ENCODE measurements at places on chromosomes 1 and 21. TPM values are rescaled to one million over a fixed set of nuclear protein-coding genes. Genes with fewer than 3 reads are reported as not detected.
A peak's percentile ranks its signal among the peaks of the same experiment; 100 is the strongest.

DNA sequence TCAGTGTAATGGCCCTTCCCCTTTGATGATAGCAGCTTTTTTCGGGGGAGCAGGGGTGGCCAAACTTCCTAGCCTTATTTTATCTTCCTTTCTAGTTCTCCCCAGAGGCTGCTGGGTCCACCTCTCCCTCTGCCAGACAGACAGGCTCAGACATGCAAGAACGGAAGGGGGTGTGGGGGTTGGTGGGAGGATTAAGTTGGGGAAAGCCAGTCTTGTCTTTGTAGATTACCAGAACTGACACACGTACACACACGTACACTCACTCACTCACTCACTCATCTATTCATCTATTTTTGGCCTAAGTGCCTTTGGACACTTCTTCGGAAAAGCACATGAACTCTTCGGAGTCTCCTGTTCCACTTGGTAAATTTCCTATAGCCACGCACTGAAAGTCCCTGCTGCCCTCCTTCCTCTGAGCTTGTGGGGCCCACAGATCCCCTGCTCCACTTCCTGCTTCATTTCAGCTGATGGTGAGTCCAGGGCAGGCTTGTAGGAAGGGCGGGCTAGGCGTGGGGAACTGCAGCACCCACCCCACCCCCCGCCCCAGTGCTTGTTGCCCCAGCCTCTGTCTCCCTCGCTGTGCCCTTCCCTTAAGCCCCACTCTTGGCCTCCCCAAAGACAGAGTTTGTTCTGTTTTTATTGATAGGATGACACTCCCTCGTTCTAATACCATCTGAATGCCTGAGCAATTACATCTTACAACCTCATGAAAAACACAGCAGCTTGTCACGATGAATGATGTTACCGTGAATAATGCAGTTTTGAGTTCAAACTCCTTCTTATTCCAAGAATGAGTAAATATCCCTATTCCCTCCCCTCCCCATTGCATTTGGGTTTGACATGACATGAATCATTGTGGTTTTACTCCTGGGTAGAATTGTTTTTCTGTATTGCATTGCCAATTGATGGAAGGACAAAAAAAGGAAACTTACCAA lies 60.7 kb upstream of the ATP5PO start:
- peak overlapping the region; percentile 50 for H3K27ac ChIP-seq
- DNase-seq = no peak
- H3K27me3 ChIP-seq = no peaks in the 10 kb centered on the region
- no peaks in the 10 kb centered on the region for H3K36me3 ChIP-seq
- peaks cover 24% of the 10 kb centered on the region for H3K4me1 ChIP-seq
- no peak overlapping the region for H3K4me3 ChIP-seq

DNA sequence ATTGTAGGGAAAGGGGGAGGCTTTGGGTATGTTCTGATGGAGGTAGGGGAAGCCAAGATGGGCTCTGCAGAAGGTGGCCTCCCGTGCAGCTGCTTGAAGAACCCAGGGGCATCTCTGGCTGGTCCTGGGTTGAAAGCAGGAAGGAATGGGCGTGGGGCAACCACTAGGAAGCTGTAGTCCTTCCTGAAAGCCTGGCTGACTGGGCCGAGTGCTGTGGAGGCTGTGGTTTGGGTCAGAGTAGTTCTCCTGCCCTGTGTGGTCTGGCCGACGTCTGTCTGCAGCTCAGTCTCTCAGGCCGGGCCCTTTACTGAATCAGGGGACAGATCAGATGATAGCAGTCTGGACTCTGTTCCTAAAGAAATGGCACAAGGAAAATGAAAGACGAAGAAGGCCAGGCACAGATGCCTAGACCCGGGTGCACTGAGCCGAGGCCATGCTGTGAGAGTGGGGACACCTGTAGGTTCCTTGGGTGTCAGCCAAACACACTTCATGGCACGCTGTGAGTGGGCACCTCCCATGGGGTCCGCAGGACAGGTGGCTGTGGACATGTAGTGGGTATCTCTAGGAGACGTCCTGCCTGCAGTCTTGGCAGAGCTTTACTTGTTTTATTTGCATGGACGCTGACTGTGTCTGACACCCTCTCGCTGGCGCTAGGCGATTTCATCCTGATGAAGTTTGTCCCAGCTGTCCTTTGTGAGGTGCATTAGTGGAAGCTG lies 87.0 kb downstream of the POFUT2 start:
- no peaks in the 10 kb centered on the region for H3K4me1 ChIP-seq
- H3K4me3 ChIP-seq = no peak overlapping the region
- no peaks in the 10 kb centered on the region for H3K27me3 ChIP-seq
- no peak overlapping the region for H3K27ac ChIP-seq
- no peak for DNase-seq
- H3K36me3 ChIP-seq = peaks cover 37% of the 10 kb centered on the region

GRCh38 chr1:26096471-26096870 lies 15.2 kb upstream of the PDIK1L start:
- no peak overlapping the region for H3K4me3 ChIP-seq
- H3K27ac ChIP-seq = no peak overlapping the region
- DNase-seq = no peak

GRCh38 chr1:201517631-201518030 lies 10.7 kb upstream of the CSRP1 start:
- no peaks in the 10 kb centered on the region for H3K27me3 ChIP-seq
- H3K27ac ChIP-seq = peak overlapping the region; percentile 24
- peaks cover 16% of the 10 kb centered on the region for H3K4me1 ChIP-seq
- no peaks in the 10 kb centered on the region for H3K36me3 ChIP-seq

DNA sequence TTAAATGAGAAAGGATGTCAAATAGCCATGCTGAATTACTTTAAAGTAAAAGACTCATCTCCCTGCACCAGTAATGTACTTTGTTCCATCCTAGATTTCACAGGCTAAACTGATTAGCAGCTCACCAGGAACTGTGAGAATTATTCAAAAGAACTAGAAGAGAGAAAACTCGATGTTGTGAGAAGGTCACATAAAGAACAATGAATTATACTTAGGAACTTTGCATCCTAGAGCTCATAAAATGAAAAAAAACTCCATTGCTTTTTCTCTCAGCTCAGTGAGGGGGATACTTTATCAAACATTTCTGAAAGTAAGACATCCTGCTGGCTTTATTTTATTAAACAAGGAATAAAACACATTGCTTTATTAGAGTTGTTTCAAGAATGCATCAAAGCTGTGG lies 278.5 kb downstream of the MRPL39 start:
- H3K36me3 ChIP-seq = no peaks in the 10 kb centered on the region
- H3K27ac ChIP-seq = no peak overlapping the region
- H3K27me3 ChIP-seq = no peaks in the 10 kb centered on the region
- no peaks in the 10 kb centered on the region for H3K4me1 ChIP-seq

ZNF648 gene
- total RNA-seq = 0.13 TPM

GRCh38 chr1:66570196-66570595 lies 36.2 kb downstream of the SGIP1 start:
- peaks cover 1% of the 10 kb centered on the region for H3K4me1 ChIP-seq
- no peaks in the 10 kb centered on the region for H3K27me3 ChIP-seq
- no peak for DNase-seq
- no peaks in the 10 kb centered on the region for H3K36me3 ChIP-seq
- no peak overlapping the region for H3K4me3 ChIP-seq

DNA sequence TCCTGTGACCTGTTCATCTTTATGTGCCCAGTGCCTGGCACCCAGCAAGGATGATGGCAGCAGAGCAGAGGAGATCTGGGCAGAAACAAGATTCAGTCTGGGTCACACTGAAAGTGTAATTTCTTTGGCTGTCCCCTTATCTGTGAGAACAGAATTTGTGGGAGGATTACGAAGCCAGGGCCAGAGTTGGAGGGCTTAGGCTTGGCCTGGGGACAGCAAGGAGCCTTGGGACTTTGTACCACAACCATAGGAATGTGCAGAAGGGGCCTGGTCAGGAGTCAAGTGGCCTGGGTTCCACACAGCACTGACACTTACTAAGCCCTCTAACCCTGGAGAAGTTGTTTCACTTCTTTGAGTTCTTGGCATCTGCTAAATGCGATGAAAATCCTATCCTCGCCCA lies 12.8 kb downstream of the PMVK start:
- peaks cover 70% of the 10 kb centered on the region for H3K36me3 ChIP-seq
- no peak overlapping the region for H3K27ac ChIP-seq
- no peaks in the 10 kb centered on the region for H3K27me3 ChIP-seq
- DNase-seq = no peak

DNA sequence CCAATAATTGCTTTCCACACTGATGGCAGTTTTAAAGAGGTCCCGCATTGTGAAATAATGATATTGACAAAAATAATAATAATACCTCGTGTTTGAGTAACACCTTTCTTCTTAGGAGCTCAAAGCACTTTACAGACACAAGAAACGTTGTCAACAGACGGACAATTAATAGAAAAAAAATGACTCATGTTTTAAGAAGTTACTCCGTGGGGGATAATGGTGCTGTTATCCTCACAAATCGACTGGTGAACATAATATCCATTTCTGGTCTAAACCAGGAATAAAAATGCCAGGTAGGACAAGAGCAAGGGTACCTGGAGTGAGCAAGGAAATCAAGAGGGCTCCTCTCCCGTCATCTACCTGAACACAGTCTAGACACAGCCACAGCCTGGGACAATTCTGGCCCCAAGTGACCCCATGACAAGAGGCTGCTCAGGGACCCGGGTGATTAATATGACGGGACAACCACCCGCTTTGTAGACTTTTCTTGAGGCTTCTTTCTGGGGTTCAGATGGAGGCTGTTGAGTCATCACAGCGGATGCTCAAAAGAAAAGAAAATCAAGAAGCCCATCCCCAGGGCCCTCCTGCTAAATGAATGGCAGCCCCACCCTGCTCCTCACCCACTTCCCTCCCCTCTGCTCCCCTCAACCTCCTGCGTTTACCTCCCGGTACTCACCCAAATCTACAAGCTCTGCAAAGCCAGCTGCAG lies 146.2 kb upstream of the IRF2BP2 start:
- no peaks in the 10 kb centered on the region for H3K36me3 ChIP-seq
- no peak overlapping the region for H3K27ac ChIP-seq
- DNase-seq = no peak
- H3K4me1 ChIP-seq = peaks cover 7% of the 10 kb centered on the region
- H3K27me3 ChIP-seq = no peaks in the 10 kb centered on the region

DNA sequence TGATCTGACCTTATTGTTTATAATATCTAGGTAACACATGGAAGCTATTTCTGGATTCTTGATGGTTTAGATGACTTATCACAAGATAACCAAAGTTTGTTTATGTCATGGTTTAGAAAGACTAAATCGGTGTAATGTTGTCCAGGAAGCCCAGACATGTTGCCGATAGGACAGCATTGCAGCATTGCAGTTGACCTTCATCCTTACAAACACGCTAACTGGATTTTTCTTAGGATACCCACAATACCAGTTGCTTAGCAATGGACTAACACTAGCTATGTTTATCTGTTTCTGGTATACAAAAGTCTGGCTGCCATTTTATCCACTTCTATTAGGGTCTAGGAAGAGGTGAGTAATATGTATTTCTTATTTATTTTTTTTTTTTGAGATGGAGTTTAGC lies 11.7 kb upstream of the DPH5 start:
- H3K27ac ChIP-seq = no peak overlapping the region
- no peaks in the 10 kb centered on the region for H3K4me1 ChIP-seq
- H3K36me3 ChIP-seq = peaks cover 8% of the 10 kb centered on the region
- DNase-seq = no peak
- no peak overlapping the region for H3K4me3 ChIP-seq
- H3K27me3 ChIP-seq = no peaks in the 10 kb centered on the region

DNA sequence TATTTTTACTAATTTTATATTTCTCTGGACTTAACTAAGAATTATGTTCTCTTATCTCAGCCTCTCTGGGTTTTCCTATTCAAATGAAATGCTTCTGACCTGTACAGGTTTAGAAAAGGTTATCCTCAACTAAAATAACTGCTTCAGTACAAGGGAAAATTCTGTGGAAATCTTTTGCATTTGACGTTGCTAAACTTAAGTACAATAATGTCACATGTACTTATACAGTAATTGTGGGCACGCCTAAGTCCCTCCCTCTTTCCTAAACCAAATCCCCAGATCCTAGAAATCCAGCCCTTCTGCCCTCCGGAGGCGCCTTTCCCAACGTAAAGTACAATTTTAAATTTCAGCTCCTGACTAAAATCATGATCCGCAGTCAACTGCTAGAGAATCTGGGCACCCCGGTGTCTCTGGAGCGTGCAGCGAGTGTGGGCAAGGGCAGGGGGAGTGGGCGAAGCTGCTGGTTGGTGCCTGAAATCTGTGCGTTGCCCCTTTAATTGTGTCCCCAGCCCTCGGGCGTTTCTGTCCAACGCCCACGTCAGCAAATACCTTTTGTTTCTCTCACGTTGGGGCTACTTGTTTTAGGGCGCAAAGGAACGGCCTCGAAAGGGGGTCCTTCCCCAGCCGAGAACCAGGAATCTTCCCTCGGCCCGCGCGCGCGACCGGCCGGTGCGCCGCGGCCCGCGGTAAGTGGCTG lies at the start of gene ZBTB8A:
ZBTB8A (plus strand) TSS at position 541 of the 697 bp plus-strand sequence. CDS start 53,505 bp downstream, outside the sequence.
- peak; percentile 67 for DNase-seq
- no peaks in the 10 kb centered on the region for H3K27me3 ChIP-seq
- H3K4me1 ChIP-seq = peaks cover 19% of the 10 kb centered on the region
- H3K36me3 ChIP-seq = no peaks in the 10 kb centered on the region
- H3K4me3 ChIP-seq = peak within 1 kb of the TSS; percentile 76

HRNR gene
- total RNA-seq = not detected

DNA sequence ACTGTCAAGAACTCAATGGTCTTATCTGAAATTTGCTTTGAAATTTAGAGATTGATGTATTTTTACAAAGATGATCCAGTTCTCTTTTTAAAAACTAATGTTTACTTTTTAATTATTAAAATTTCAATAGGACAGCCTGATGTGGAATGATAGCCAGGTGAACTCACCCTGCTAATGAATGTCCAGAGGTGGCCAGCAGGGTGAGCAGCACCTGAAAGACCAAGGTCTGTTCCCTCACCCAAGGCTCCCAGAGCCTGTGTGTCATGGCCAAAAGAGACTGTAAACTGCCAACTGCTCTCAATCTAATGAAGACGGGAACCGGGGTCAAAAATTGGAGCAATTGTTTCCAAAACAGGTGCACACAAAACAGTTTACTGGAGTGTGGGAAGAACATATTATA lies 340.4 kb downstream of the DISC1 start:
- no peak overlapping the region for H3K27ac ChIP-seq
- H3K36me3 ChIP-seq = no peaks in the 10 kb centered on the region
- DNase-seq = no peak

DLGAP3 gene
- total RNA-seq = not detected

- peak overlapping the region; percentile 92 for H3K27ac ChIP-seq
- peak overlapping the region; percentile 90 for H3K4me3 ChIP-seq
- peaks cover 28% of the 10 kb centered on the region for H3K4me1 ChIP-seq
- H3K27me3 ChIP-seq = no peaks in the 10 kb centered on the region
- H3K36me3 ChIP-seq = no peaks in the 10 kb centered on the region
Observed at GRCh38 chr1:53944469-53945182, 873 bp downstream of the IFT25 start.

GRCh38 chr1:174405219-174405618 lies 42.5 kb upstream of the GPR52 start:
- no peaks in the 10 kb centered on the region for H3K36me3 ChIP-seq
- H3K27ac ChIP-seq = no peak overlapping the region
- H3K4me1 ChIP-seq = no peaks in the 10 kb centered on the region

GRCh38 chr1:235917267-235917811 lies 50.6 kb upstream of the LYST start:
- H3K4me1 ChIP-seq = peaks cover 55% of the 10 kb centered on the region
- no peaks in the 10 kb centered on the region for H3K27me3 ChIP-seq
- peak; percentile 86 for DNase-seq

GRCh38 chr1:203046984-203047630 lies 20.8 kb downstream of the PPFIA4 start:
- no peaks in the 10 kb centered on the region for H3K27me3 ChIP-seq
- H3K4me1 ChIP-seq = no peaks in the 10 kb centered on the region
- no peak overlapping the region for H3K4me3 ChIP-seq
- no peak overlapping the region for H3K27ac ChIP-seq
